Mesendoderm (in vitro differentiated cells): ENCODE measurements at places on chromosomes 3 and 15.

DNA sequence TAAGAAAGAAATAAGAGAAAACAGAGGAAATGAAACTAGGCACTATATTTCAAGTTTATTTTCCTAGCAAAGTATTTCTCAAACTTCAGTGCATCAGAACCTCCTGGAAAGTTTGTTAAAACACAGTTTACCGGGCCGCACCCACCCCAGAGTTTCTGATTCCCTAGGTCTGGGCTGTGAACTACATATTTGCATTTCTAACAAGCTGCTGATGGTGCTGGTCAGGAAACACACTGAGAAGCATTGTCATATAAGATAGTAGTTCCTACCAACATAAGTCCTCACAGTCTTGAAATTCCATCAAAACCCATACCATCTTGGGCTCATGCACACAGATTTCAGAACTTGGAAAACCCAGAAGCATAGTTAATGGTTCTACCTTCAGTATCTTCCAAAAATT lies 8.3 kb downstream of the SLC9A9 start:
- DNase-seq: peak; percentile 76

DNA sequence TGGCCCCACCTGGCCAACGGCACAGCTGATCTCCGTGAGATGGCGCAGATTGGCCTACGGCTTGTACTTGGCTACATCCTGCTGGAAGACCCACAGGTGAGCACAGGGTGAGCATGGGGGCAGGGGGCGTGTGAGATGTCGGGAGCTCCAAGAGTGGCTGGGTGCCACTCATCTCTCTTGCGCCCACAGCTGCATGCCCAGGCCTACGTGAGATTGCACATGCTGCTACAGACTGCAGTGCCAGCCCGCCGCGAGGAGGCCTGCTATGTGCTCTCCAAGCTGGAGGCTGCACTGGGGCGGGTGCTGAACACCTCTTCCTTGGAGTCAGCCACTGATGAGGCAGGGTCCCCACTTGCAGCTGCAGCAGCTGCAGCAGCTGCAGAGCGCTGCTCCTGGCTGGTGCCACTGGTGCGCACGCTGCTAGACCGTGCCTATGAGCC lies 22.3 kb downstream of the NBEAL2 start:
- no peak for DNase-seq

DNA sequence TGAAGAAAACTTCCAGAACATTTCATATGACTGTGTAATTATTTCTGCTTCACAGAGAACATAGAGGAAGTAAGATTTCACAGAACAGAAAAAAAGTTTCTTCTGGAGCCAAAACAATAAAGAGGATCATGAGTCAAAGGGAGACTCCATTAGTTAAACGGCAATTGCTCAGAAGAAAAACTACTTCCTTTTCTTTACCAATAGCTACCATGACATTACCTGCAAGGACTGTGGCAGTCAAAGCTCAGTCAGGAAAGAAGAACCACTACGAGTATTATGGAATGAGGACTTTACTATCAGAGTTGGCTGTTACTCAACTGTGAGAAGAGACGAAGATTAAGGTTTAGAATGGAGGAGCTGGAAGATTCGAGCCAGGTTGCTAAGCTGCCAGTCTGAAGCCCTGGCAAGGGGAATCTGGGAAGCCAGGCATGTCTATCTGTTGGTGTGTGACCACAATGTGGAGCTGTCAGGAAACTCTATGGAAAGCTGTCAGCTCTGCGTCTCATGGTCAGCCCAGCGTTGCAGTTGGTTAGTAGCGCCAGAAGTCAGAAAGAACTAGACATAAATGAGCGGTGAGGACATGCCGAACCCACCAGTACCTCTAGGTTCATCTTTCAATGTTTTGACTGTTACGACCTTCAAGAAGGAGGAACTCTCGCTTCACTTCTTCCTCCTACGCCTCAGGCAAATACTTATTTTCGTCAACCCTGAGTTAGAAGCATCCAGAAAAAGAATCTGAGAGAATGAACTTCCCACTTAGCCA lies 604.3 kb downstream of the FGF12 start:
- no peak for DNase-seq

GRCh38 chr3:124774327-124774718 lies 44.1 kb downstream of the UMPS start:
- peak; percentile 95 for DNase-seq

DNA sequence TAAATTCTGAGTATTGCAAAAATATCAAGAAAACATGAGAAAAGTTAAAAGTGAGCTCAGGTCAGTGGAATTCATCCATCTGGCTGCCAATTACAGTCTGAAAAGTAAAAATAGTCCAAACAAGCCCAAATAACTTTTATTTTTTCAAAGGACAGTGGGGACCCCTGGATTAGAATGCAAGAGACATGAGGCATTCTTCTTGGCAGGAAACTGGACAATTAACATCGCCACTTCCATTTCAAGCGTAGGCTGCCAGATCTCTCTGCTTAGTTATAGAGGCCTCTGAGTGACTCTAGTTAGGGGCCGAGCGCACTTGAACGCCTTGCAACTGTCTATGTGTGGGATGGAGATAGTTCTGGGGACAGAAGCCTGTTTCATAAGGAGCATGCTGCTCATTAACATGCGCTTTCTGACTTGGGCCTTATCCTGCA lies 189.1 kb downstream of the GHSR start:
- no peak for DNase-seq

DNA sequence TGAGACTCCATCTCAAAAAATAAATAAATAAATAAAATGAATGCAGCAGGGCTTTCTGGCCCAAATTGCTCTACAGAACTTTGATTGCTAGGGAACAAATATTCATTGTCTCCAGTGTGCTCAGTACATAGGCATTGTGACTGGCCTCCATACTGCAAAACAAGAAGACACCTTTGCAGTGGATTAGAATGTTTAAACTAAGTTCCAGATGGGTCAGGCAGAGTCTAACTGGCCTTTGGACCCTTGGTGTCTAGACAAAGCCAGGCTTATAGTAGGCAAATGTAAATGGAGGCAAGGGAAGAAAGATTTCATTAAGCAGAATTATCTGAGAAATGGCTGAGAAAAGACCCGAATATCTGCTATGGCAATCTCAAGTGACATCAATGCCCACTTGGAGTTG lies 335.2 kb upstream of the C2CD4B start:
- DNase-seq: no peak
